Colonic mucosa (tissue), 4 donors: ENCODE measurements at places on chromosomes 16 and 17.

DNA sequence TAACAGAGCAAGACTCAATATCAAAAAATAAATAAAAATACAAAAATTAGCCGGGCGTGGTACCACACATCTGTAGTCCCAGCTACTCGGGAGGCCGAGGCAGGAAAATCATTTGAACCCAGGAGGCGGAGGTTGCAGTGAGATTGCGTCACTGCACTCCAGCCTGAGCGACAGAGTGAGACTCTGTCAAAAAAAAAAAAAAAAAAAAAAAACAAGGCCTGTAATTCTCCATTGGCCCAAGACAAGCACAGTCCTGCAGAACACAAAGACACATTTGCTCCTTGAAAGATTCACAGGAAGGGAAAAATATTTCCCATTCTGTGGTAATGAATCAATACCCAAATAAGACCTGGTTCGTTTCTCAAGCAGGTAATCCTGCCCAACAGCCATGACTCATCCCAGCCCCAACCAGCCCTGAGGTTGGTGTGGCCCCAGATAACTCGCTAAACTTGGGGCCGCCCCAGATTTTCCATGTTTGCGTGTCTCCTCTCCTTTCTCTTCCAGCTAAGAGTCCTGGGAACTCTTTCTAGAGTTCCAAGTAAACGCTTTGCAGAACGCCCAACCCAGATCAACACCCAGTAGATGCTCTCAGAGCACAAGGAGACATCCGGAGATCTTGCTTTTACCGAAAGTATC is 40.3 kb upstream of the SNN start:
- DNase-seq, result no peak

GRCh38 chr16:82881516-82881915 is 254.7 kb downstream of the CDH13 start:
- no peak for DNase-seq

- no peak for DNase-seq
Measured at GRCh38 chr16:81429045-81429521, 15.5 kb upstream of the CMIP start.

DNA sequence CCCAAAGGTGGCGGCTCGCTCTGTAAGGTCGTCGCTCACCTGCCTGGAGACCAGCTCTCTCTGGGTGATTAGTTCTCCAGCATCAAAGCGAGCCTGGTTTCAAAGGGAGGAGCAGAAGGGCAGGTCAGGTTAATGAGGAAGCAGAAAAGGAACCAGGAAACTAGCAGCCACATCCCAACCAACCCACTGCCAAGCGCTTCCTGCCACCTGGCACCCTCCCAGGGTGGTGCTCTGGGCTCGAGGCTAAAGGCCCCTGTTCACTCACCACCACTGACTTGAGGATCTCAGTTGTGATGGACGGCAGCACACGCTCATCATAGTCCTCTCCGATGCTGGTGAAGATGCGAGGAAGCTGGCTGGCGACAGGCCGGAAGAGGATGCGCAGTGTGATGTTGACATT is 5.6 kb downstream of the PHB1 start:
- peak; percentile 80 for DNase-seq

DNA sequence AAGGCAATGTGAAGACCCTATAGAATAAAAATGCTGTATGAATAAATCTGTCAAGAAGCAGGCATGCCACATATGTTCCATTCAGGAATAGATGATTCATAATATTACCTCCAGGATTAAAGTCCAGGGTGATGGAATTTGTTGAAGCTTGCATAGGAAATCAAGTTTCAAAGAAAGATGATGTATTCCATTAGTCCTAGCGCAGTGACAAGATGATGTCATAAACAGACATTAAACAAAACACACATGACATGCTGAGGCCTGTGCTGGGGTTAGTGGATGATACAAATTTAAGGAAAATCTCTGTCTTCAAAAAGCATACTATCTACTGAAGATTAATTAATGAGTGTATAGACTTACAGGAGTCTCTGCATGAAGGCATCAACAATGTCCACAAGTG is 1025.2 kb downstream of the CDH11 start:
- DNase-seq, result no peak

DNA sequence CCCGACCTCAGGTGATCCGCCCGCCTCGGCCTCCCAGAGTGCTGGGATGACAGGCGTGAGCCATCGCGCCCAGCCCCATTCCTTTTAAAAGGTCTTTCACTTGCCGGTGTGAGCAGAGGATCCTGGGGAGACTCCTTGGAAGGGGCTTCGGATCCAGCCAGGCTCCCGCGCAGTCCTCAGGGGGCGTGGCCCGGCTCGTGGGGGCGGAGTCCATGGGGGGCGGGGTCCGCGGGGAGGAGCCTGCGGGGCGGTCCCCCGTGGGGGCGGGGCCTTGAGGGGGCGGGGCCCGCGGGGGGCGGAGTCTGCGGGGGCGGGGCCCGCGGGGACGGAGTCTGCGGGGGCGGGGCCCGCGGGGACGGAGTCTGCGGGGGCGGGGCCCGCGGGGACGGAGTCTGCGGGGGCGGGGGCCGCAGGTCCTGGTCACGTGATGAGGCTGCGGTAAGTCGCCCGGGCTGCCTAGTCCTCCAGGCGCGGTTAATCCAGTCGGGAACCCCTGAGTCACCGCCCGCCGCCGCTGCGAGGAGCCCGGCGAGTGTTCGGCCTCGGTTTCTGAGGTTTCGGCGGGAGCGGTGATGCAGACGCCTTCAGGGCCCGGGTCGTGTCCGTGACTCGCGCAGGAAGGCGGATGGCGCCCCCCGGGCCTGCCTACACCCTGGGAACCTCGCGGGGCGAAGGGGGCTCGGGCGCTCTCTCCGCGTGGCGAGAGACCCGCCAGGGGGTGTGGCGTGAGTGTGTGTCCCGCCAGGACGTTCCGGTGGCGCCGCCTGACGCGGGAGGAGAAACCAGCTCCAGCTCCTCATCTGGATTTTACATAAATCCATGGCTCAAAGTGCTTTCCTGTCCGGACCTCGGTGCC is 23.6 kb upstream of the ABR start:
- DNase-seq, result peak; percentile 75
